ENCODE measurements at places on chromosomes 5 and 9.
A peak's percentile ranks its signal among the peaks of the same experiment; 100 is the strongest.

- H3K36me3 ChIP-seq, result no peaks in the 10 kb centered on the region
- no peak for DNase-seq
- no peaks in the 10 kb centered on the region for H3K4me1 ChIP-seq
These were observed 752.8 kb downstream of the IRX1 start for GRCh38 chr5:4348423-4348822.

DNA sequence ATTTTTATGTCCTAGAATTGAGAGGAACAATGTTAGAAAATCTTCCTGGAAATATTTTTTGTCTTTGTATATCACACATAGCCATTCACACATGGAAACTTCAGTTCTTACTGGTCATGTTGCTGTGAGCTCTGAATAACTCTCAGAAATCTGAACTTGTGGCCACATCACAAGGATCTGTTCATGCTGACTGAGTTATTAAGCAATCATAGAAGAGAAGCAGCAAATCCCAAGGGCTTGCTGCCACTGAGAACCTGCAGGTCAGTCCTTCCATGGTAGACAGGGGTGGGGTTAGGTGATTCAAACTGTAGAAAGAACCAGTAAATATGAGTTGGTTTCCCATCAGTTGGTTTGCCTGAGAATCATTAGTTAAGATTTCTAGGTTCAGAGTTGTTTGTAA lies 27.6 kb downstream of the SGCD start:
- no peaks in the 10 kb centered on the region for H3K27me3 ChIP-seq
- no peak overlapping the region for H3K27ac ChIP-seq
- DNase-seq, result no peak
- no peaks in the 10 kb centered on the region for H3K36me3 ChIP-seq
- no peaks in the 10 kb centered on the region for H3K4me1 ChIP-seq

GRCh38 chr9:16879416-16879815 lies 8.9 kb upstream of the BNC2 start:
- H3K27me3 ChIP-seq, result no peaks in the 10 kb centered on the region
- H3K4me1 ChIP-seq, result no peaks in the 10 kb centered on the region
- H3K36me3 ChIP-seq, result no peaks in the 10 kb centered on the region
- H3K27ac ChIP-seq, result no peak overlapping the region
- H3K4me3 ChIP-seq, result no peak overlapping the region

DNA sequence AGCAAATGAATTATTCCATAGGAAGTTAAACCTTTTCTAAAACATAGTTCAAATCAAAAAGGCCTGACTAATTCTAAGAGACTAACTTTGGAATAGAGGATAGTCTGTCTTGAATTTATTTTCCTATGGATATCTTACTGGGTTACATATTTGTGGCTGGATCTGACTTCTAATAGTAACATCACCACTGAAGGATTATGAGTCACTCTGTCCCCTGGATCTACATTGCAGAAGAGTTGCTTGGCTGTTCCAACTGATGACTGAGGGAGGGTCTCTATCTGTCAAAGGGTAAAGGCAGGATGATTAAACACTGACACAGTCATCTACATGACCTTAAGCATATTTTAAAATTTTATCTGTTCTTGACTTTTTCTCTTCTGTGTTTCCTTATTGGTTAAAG lies 119.6 kb upstream of the FST start:
- no peaks in the 10 kb centered on the region for H3K27me3 ChIP-seq
- H3K4me3 ChIP-seq, result no peak overlapping the region
- DNase-seq, result no peak
- no peaks in the 10 kb centered on the region for H3K36me3 ChIP-seq

GRCh38 chr5:139391570-139392323 lies 2.0 kb upstream of the MZB1 start:
- H3K4me3 ChIP-seq, result peak overlapping the region; percentile 48
- H3K27me3 ChIP-seq, result peaks cover 10% of the 10 kb centered on the region
- DNase-seq, result no peak
- H3K36me3 ChIP-seq, result 0 out of 2 replicates have a peak, but pooled peaks cover 2% of the 10 kb centered on the region
- H3K4me1 ChIP-seq, result peaks cover 16% of the 10 kb centered on the region

DNA sequence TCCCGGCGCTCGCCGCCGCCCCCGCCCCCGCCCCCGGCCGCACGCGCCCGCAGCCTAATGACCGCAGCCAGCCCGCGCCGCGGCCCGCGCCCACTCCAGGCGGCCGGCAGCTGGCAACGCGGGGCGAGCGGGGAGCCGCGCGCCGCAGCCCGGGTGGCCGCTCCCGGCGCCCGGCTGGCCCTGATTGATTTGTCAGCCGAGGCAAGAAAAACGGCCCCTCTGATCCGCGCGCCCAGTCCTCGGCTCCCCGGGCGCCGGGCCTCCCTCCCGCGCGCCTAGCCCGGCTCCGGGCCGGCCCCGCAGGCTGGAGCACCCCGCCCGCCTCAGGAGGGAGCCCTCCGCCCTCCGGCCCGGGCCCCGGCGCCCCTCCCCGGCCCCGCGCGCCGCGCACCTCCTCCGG lies 11.9 kb upstream of the LHX2 start:
- no peaks in the 10 kb centered on the region for H3K36me3 ChIP-seq
- peaks cover 86% of the 10 kb centered on the region for H3K27me3 ChIP-seq
- peak overlapping the region; percentile 11 for H3K4me3 ChIP-seq

DNA sequence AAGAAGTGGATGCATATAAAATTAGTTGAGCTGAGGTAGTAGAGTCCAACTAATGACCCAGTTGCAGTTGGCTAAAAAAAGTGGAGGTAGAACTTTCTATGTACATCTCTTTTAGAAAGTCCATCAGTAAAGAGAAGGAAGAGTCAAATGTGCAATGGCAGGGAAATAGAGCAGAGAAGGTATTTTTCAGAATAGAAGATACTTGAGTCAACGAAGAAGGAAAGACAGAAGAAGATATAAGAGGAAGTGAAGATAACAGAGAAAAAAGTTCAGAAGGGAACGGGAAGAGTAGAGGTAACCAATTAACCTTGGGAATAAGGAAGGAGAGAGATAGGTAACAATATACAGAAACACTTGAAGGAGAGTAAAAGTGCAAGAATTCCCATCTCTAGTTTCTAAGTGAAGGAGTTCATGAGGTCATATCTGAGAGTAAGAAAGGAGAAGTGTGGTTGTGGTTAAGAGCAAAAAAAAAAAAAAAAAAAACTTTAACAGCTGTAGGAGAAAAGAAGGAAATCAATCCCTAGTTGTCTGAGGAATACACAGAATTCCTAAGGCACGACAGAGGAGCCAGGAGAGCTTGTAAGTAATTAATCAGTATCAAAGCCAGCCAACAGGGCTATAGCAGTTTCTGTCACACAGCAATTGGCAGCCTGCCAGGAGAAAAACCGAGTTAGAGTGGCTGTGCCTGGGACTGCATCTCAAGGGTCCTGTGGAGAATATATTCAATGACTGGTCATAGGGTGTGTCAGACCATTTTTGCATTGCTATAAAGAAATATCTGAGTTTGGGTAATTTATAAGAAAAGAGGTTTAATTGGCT lies 61.0 kb downstream of the ARL15 start:
- H3K4me1 ChIP-seq, result no peaks in the 10 kb centered on the region
- DNase-seq, result no peak
- H3K27me3 ChIP-seq, result no peaks in the 10 kb centered on the region
- H3K4me3 ChIP-seq, result no peak overlapping the region
- no peaks in the 10 kb centered on the region for H3K36me3 ChIP-seq
- H3K27ac ChIP-seq, result no peak overlapping the region

DNA sequence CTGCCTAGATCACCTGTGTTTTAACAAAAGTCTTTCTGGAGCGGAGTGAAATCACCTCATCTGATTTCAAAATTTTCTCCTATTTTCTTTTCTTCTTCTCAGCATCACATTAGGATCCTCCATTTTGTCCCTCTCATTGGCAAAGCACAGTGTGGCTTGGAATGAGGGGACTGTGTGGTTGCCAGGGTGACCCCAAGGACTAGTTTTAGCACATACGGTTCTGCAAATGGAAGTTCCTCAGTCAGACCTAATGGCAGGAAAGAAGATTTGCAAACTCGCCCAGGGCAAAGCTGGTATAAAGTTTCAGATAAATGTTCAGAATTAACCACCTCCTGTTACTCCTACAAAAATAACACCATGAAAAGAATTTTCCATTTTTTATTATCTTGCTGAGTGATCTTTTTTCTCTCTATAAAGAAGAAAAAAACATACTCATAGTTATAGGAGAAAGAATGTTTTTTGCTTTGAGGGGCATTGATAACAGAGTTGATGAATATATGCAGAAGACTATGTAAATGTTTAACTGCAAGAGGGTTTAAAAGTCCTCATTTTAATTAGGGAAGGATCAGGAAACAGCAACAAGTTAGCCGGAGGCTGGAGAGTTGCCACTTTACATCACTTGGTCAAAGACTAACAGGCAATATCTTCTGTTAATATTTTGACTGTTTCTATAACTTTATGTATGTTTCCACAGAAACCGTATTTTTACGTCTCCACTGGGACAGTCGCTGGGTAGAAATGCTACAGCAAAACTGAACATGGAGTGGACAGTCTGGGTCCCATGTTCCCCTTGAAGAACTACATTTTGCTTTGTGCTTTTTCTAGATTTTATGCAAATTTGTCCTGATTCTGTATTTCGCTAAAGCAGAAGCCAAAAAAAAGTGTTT lies 257.8 kb downstream of the NR2F1-AS1 start:
- H3K4me3 ChIP-seq, result no peak overlapping the region
- no peaks in the 10 kb centered on the region for H3K27me3 ChIP-seq
- DNase-seq, result no peak
- H3K36me3 ChIP-seq, result no peaks in the 10 kb centered on the region

- no peaks in the 10 kb centered on the region for H3K27me3 ChIP-seq
- peaks cover 1% of the 10 kb centered on the region for H3K4me1 ChIP-seq
- H3K36me3 ChIP-seq, result no peaks in the 10 kb centered on the region
- no peak for DNase-seq
- H3K4me3 ChIP-seq, result no peak overlapping the region
These were observed 58.7 kb downstream of the MYO10 start for GRCh38 chr5:16877267-16877935.

DNA sequence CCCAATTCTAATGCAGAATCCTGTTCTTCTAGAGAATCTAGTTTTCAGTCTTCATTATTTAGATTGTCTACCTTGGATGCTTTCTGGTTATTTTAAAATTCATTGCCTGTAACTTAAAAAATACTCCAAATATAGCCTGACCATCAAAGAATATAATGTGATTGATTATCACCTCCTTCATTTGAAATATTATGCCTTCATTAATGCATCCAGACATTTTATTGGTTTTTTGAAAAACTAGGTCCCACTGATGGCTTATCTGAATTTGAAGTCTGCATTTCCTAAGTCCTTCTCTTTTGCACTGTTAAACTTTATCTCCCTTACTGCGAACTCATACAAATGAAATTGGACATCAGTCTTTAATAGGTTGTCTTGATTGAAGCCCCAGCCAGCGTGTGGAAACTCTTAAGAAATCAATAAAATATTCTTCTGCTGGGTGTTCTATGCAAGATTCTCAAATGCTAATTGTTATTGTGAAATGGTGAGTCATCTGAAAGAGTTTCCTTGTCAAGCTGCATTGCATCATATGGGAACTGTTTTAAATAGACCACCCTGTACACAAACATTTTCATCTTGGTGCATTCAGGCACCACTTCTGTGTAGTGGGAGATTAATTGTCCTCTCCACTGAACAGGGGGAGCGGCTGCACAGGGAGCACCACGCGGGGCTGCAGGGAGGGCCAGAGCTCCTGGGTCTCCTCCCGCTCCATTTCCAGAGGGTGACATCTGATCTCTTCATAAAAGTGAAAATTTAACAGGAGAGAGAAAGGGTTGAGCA lies 92.3 kb upstream of the FANCC start:
- H3K36me3 ChIP-seq, result no peaks in the 10 kb centered on the region
- H3K27me3 ChIP-seq, result no peaks in the 10 kb centered on the region
- H3K27ac ChIP-seq, result no peak overlapping the region
- 0 out of 2 replicates have a peak, but pooled peaks cover 2% of the 10 kb centered on the region for H3K4me1 ChIP-seq
- no peak for DNase-seq

DNA sequence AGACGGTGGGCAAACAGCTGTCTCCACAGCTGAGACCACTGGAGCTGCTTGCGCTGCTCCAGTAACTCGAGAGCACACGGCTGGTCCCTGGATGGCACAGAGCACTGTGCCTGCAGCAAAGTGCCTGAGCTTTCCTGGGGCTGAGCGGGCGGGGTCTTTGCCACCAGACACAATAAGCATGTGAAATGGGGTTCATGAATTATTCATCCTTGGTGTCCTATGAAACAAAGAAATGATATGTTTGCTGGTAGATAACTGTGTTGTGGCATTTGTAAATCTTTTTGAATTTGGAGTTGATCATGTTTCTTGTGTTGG lies 151.7 kb upstream of the MPDZ start:
- DNase-seq, result no peak
- no peaks in the 10 kb centered on the region for H3K27me3 ChIP-seq
- no peak overlapping the region for H3K4me3 ChIP-seq
- peaks cover 4% of the 10 kb centered on the region for H3K4me1 ChIP-seq
- H3K36me3 ChIP-seq, result no peaks in the 10 kb centered on the region

- no peak overlapping the region for H3K4me3 ChIP-seq
- H3K27me3 ChIP-seq, result no peaks in the 10 kb centered on the region
- no peaks in the 10 kb centered on the region for H3K4me1 ChIP-seq
- DNase-seq, result no peak
These were observed 322.1 kb upstream of the SLC30A5 start for GRCh38 chr5:68771732-68772131.

DNA sequence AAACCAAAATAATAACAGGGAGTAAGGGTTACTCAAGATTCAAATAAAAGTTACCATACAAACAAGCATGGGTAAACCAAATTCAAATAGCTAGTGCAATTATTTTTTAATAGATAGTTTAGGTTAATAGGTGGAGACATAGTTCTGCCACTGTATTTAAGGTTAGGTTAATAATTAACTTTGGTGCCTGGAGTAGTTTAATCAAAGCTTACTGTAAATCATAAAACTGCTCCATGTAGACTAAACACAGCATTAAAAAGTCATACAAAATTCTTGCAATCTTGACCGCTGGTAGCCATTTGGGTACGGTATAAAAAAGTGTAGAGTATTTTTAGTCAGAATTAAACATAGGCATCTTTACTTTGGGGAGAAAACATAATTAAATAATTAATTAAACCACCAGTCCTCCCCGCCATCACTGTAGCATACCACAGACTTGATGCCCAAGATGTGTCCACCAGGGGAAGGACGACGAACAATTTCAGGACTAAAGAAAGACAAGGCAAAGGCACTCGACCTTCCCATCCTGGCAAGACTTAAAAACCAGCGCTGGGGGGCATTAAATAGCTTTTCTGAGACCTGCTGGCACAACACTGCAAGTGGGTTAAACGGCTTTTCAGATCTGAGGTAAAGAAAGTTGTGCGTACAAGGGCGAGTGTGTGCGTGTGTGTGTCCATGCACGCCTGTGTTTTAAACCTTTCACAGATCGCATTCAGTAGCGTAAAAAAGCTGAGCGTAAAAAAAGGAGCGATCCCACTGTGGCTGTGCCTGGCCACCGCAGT lies 2.9 kb downstream of the SEMA6A start:
- no peak for DNase-seq
- no peaks in the 10 kb centered on the region for H3K36me3 ChIP-seq
- peaks cover 5% of the 10 kb centered on the region for H3K4me1 ChIP-seq

All from iPS DF 6.9 (cell line).